HAP-1 (cell line): ENCODE measurements at places on chromosomes 7 and 10.

DNA sequence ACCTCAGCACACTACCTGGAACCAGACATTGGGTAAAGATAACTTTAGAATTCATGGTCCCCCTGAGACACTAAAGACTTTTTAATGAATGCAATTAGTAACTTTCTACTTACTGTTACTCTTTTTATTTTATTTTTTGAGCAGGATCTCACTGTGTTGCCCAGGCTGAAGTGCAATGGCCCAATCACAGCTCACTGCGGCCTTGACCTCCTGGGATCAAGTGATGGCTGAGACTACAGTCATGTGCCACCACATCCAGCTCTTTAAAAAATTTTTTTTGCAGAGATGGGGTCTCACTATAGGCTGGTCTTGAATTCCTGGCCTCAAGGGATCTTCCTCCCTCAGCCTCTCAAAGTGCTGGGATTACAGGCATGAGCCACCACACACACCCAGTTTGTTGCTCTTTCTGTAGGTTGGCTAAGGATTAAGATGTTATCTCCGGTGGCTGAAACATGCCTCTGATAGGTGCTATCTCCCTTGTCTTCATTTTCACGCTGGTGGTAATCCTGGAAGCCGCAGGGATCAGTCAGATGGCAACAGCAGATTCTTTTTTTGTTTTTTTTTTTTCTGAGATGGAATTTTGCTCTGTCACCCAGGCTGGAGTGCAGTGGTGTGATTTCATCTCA, 128.3 kb downstream of the TCF7L2 start:
- no peak for DNase-seq

- no peak for DNase-seq
These were observed 247.1 kb downstream of the COBL start for GRCh38 chr7:51069411-51070083.

DNA sequence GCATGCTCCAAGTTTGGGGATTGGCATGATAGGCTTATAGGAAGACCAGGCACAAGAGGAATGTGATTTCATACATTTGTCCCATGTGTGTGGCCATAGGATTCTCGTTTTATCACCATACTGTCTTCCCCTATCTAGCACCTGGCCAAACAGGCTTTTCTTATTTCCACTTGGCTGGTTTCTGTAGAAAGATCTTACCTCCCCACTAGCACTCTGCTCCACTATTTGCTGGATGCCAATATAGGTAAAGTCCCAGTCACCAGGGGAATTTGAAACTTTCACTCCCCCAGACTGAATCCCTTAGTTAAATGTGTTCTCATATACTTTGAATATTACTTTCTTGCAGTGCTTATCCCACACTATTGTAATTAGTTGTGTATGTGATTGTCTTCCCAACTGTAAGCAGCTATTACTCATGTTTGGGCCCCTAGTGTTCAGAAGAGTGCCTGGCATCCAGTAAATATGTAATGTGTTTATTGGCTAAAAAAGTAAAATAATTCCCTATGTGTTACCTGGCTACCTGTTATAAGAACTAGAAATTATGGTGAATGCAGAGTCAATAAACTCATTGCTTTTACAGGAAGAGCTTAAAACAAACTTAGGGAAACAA, 109.0 kb downstream of the LRMDA start:
- DNase-seq = no peak

DNA sequence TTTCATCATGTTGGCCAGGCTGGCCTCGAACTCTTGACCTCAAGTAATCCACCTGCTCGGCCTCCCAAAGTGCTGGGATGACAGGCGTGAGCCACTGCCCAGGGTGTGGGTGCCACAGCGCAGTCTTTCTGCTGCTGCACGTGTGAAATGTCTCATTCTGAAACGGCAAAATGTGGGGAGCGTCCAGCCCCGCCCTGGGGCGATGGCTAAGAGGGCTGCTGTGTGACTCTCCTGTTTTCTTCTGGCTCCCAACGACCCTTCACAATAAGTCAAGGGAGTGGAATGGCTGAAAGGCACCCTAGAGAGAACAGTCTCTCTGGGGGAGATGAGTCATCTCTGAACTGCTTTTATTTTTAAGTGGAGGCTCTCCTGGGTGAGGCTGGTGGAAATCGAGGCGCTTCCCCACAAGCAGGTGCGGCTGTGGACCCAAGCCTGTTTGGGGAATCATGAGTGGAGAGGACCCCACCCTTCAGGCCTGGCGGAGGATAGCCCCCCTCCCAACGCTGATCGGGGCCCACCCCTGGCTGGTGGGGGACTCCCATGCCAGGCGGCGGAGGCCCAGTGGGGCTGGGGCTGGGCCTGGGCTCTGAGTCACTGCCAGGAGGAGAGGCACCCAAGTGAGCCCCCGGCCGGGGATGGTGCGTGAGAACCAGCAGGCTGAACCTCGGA, 18.0 kb downstream of the ADAP1 start:
- no peak for DNase-seq

GRCh38 chr10:62186999-62187675, 81.5 kb downstream of the RTKN2 start:
- no peak for DNase-seq

GRCh38 chr10:51340366-51340765, 266.1 kb downstream of the PRKG1 start:
- DNase-seq = no peak

- peak; percentile 18 for DNase-seq
These were observed 72.5 kb downstream of the SYPL1 start for GRCh38 chr7:106039486-106040060.

DNA sequence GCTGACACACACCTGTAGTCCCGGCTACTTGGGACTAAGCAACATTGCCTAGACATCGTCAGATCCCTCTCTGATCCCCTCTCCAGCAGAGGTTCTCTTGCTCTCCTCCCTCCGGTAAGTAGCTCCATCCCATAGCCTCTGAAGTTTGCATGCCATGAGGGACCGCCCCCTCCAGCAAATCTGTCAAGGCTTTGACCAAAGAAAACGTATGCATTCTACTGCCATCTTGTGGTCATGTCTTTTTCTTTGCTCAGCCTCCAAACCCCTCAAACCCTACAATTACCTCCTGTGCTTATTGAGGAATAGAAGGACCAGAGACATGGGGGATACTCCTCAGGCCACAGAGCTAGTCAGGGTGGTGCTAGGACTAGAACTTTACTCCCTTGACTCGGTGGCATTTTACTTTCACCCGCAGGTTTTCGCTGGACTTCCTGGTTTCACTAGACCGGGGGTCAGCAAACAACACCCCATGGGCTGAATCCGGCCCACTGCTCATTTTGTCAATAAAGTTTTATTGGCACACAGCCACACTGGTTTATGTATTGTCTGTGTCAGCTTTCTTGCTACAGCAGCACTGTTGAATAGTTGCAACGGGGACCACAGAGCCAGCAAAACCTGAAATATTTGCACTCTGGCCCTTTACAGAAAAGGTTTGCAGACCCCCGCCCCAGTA, 202.6 kb upstream of the FOXK1 start:
- peak; percentile 71 for DNase-seq

GRCh38 chr10:325282-325681, 190.0 kb downstream of the ZMYND11 start:
- no peak for DNase-seq

- DNase-seq = no peak
These were observed 56.2 kb downstream of the LRRTM3 start for GRCh38 chr10:66982053-66982420.

GRCh38 chr10:76576276-76576962, 1061.2 kb downstream of the KCNMA1 start:
- DNase-seq = no peak

- no peak for DNase-seq
These were observed 10.1 kb upstream of the HPS1 start for GRCh38 chr10:98456686-98457482.
